ENCODE measurements at places on chromosomes 2 and 18. TPM values are rescaled to one million over a fixed set of nuclear protein-coding genes. Genes with fewer than 3 reads are reported as not detected.

Gene NOL4
- total RNA-seq = 0.31 TPM

Gene DSG2
- total RNA-seq = 51.0 TPM

Gene TMEM200C
- total RNA-seq = 0.71 TPM

Gene RETSAT
- total RNA-seq = 79.9 TPM

Gene KIF3C
- 5.3 TPM for total RNA-seq

Gene NFE2L2
- 69.0 TPM for total RNA-seq

Gene GALR1
- total RNA-seq = 0.06 TPM

Gene FTCDNL1
- total RNA-seq = 3.4 TPM

Gene LYPD1
- total RNA-seq = 0.35 TPM

Gene MROH2A
- total RNA-seq = not detected

Gene MPP4
- 0.10 TPM for total RNA-seq

- no peak for DNase-seq
These were observed 997 bp downstream of the BOK start for GRCh38 chr2:241559323-241560161.

- DNase-seq = no peak
These were observed 79.0 kb downstream of the CCDC150 start for GRCh38 chr2:196718419-196719109.

DNA sequence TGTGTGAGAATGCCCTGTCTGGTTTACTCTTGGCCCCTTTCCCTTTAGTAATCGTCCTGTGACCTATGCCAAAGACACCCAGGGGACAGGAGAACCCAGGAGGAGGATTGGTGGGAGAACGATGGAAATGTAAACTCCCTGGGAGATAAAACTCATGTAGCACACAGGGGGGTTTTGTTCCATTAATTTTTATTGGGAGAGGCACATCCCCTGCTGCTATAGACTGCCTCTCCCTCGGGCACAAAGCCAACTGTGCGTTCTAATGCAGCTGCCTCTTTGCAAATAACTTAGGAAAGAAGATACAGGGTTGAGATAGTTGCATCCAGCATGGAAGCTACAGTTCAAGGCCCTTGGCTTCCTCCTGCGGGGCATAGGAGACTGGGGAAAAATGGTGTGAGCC, 489.6 kb downstream of the SLC4A3 start:
- no peak for DNase-seq

GRCh38 chr2:46068636-46069035, 228.6 kb upstream of the EPAS1 start:
- DNase-seq = no peak

DNA sequence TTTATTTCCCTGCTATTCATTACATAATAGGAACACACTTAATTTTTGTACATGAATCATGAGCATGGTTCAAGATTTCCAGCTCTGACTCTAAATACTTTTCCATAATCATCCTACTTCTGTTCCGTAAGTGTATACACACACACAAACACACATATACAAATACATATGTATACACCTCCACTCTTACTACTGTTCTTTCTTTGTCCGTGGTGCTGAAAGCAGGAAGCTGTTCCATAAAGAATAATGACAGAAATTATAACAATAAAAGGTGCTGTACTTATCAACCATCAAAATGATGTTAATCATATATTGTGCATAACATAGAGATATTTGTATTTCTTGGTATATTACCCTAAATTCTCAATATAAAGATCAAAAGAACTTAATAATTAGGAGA, 776.9 kb downstream of the DPP10 start:
- DNase-seq = no peak

DNA sequence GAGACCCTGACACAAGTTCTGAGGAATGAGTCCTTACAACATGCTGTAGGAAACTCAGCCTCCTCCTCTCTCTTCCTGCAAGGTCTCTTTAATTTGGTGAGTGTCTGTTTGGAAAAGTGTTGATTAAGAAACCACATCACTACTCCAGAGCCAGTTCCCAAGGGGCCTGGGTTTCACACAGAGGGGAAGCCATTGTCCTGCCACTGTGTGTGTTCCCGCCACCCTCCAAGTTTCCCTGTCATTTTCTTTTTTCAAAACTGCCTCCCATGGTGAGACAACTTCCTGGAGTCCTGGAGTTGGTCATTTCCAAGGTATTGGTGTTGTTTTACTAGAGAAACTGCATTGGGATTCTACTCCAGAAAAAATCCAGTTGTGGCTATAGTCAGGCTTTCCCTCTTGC, 232.0 kb upstream of the PARD3B start:
- DNase-seq = no peak

GRCh38 chr2:200828572-200829257, 17.0 kb downstream of the BZW1 start:
- no peak for DNase-seq

DNA sequence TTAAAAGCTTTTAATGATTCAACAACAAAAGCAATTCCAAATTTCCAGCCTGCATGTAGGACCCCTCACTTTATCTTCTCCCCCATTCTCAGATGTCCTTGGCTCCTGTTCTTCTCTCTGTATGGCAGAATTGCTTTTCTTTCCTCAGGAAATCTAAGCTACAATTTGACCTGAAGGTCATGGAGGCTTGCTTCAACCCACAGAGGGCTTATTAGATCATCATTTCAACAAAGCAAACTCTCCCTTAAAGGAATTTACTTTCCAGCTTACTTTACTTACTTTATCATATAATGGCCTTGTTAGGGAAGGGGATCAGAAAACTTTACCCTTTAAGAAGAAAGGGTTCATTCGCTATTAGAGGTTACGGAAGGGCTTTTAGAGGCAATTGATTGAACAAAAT, 211.5 kb downstream of the RAD51AP2 start:
- no peak for DNase-seq

- DNase-seq = no peak
These were observed 246.1 kb downstream of the EXOC6B start for GRCh38 chr2:72579591-72580180.

DNA sequence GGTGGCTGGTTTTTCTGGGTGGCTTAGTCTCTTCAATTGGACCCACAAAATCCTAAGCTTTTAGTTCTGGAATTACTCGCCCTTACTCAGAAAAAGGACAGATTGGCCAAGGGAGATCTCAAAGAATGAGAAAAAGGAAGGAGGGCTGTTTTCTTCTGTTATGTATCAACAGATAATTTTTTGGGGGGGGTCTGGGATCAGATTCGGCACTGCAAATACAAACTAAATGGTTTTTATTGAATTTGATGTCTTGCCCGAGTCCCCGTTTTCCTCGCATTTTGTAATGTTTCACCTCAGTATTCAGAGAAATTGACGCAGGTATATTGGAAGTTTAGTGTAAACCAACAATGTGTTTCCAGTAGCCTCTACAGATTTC, 762 bp downstream of the YIPF4 start:
- DNase-seq = no peak

DNA sequence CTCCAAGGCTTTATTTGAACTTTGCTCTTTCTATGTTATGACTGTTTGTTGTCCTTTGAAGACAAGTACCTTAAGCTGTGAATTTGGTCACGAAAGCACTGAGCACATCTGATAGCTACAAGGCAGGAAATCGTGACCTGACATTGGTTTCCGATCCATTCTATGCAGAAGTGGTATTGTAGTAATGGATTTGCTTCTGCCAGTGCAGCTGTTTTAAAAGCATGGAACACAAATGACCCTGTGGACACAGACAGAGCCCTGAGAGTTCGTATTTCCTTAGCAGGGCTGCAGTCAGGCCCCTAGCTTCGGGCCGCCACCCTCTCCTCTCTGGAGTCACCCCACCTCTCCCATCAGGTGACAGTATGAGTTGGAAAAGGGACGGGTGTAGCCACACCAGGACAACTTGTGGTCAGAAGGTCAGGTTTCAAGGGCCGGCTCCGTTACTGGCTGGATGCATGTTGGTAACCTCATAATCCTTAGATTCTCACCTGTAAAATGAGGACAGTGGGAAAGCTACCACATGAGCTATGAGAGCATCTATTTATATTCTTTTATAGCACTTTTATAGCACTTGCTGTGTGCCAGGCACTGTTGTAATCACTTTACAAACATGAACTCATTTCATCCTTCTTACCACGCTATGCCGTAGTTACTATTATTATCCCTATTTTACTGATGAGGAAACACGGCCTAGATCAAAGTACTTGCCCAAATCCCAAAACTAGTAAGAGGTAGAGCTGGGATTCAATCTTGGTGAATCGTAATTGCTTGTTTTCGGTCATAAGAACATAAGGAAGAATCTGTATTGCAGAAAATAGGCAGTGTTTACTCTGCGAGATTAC, 70.2 kb downstream of the SPATS2L start:
- DNase-seq = no peak

GRCh38 chr2:119694845-119695521, 16.0 kb downstream of the TMEM177 start:
- DNase-seq = no peak

DNA sequence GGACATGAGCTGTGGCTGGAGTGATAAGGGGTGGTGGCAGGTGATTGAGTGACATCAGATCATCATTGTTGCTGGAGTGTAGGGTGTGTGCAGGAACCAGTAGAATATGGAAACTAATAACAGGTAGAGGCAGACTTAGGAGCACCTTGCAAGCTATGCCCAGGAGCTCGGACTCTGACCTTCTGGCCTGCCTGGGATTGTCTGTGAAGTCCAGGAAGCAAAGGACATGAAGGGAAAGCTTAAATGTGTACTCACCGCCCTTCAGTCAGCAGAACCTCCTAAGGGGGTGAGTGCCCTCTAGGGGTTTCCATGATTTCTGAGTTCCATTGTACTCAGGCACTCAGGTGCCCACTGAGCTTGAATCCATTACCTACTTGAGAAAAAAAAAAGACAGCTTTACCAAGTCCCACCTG, 104.2 kb downstream of the CRIM1 start:
- no peak for DNase-seq

GRCh38 chr2:20506201-20506685, 59.4 kb downstream of the RHOB start:
- DNase-seq = no peak

- no peak for DNase-seq
These were observed 5.5 kb downstream of the WDR75 start for GRCh38 chr2:189446780-189447179.

- DNase-seq = no peak
These were observed 50.3 kb upstream of the TLK1 start for GRCh38 chr2:171210864-171211431.

GRCh38 chr2:149019768-149020167, 18.7 kb upstream of the LYPD6B start:
- no peak for DNase-seq

DNA sequence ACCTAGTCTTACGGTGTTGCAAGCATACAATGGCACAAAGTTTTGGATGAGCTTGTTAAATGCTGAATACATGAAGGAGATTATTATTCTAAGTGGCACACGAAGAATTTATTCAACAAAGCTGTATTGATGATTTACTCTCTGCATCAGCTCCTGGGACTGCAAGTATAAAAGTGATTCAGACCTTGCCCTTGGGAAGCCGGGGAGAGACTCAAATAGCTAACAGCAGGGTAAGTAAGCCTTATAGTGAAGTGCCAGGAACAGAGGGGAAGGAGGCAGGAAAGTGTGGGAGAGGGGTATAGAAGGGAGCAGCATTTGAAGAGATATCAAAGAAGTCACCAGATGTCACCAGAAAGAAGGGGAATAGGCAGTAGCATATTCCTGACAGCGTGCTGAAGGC, 115.4 kb downstream of the MCFD2 start:
- no peak for DNase-seq

GRCh38 chr18:46917803-46918600, 600 bp downstream of the KATNAL2 start:
- peak; percentile 36 for DNase-seq

- no peak for DNase-seq
These were observed 48.6 kb upstream of the MSTN start for GRCh38 chr2:190111166-190111565.

All from left cardiac atrium (tissue), 4 donors.